ENCODE measurements at places on chromosomes 4 and X.

DNA sequence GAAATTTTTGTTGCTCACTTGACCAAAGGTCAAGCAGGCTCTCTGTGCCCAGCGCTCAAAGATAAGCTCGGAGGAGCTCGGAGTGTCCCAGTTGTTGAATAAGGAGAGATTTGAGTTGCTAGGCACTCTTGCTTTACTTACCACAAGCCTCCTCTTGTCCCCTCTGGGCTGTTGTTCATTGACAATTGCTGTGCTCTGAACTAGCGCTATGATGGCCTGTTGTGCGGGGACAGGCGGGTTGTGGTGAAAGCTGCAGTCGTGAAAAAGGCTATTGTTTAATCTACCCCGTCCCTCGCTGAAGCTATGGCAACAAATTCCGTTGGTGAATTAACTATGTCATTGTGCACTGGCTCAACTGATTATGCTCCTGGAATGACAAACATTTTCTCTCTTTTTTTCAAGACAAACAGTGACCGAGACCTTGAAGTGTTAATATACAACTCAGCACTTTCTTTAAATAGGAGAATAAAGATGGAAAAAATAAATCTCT, 21.0 kb upstream of the POLA1 start:
- DNase-seq = no peak

GRCh38 chrX:31893525-31893924, 821.7 kb upstream of the FTHL17 start:
- no peak for DNase-seq

DNA sequence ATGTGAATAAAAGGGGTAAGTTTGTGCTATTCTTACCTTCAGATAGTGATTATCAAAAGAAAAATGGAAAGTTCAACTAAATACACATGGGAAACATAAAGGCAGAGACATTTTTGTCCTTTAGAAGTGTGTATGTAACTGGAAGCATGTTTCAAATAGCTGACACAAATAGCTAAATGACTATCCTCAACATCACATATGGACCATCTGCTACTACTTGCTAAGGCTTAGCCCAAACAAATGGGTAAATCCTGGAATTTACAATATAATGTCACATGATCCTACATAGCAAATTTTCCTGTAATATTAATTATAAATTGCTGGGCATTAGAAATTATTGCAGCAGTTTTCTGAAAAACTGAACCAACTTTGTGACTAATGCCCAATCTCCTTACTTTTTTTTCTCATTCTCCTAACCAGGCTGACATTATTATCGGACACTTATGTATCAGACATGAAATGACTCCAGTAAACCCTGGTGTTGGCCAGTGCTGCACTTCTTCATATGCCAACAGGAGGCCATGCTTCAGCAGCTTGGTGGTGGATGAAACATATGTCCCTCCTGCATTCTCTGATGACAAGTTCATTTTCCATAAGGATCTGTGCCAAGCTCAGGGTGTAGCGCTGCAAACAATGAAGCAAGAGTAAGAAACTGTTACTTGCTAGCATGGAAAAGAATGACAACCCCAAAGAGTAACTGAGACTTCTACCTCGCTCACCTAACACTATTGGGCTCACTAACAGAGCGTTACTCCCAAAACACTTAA, 16.1 kb downstream of the AFP start:
- no peak for DNase-seq

- no peak for DNase-seq
These were observed 16.7 kb upstream of the HAND2 start for GRCh38 chr4:173546776-173547175.

DNA sequence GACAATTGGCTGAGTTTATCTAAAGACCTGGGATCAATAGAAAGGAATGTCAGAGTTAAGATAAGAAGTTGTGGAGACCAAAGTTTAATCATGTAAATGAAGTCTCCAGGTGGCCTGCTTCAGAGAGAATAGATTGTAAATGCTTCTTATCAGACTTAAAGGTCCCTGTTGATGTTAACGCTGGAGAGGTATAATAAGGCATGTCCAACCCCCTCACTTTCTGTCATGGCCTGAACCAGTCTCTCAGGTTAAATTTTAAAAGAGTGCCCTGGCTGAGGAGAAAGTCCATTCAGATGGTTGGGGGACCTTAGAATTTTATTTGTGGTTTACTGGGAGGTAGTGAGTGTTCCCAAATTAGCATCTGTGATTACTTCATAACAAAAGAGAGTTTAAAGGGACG, 86.7 kb downstream of the AKAP4 start:
- DNase-seq = no peak

DNA sequence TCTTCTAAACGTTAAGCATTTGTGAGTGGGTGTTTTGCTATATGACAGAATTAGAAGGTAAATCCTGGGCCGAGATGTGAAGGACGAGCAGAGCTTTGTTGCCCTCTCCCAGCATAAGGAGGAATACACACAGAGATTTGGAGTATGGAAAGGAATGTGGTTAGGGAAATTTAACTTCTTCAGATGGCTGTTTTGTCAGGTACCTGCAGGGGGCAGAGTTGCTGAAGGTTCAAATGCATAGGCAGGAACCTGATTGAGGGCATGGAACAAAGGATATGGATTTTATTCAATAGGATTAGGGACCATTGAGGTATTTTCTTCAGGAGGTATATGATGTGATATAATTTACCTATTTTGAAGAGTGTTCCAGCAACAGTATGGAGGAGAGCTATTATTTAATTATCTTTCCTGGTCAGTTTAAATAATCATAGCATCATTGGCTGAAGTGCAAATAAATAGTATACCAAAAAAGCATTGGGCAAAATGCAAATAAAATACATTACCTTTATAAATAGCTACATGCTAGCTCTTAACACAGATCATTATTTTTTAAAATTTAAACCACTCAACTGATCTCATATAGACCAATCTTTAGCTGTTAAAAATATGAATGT, 143.6 kb downstream of the SLIT2 start:
- no peak for DNase-seq

DNA sequence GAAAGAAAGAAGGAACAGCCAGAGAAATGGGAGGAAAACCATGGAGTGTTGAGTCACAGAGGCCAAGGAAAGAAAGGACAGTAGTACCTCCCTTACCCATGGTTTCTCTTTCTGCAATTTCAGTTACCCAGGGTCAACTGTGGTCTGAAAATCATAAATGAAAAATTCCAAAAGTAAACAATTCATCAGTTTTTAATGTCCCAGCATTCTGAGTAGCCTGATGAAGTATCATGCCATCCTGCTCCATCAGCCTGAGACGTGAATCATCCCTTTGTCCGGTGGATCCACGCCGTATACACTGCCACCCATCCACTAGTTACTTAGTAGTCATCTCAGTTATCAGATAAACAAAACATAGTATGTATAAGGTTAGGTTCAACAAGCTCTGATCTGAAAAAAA, 114.2 kb downstream of the COMMD8 start:
- no peak for DNase-seq
